Stimulated activated CD8-positive, alpha-beta memory T cell treated with anti-CD3 and anti-CD28 coated beads, Interleukin-7, amount 100 ng/mL, for 1 hour (primary cell): ENCODE measurements at places on chromosomes 2 and 18.

DNA sequence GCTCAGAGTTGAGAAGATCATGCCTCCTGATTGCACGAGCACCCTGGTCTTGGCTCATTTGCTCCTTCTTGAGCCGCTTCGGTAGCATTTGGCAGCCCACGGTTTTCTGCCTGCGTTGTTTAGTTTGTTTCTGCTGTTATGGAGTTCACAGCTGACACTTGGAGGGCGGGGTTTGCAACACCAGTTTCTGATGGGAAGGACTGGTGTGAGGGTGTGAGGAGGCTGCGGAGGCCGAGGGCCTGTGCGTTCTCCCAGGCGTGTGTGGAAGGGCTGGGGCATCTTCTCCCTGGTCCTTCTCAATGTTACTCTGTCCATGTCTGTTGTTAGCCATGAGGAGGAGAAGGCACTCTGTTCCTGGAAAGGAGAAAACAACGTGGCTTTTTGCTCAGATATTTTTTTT is 22.9 kb downstream of the NFATC1 start:
- no peak for DNase-seq

DNA sequence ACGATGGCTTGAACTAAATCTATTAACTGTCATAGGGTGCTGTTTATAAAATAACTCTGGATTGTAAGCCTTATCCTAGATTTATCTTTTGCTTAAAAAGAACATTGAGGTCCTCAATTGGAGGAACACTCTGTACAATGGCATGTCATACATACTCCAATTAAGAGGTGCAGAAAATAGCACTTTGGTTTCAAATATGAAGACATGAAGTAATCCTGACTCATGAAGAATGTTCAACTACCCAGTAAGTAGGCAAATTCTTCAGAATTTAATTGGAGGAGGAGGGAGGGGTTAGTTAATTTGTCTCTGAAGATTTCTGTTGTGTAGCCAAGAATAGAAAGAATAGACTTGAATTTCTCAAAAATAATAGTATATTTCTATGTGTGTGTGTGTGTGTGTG is 36.1 kb downstream of the DCC start:
- no peak for DNase-seq

- DNase-seq, result no peak
Measured at GRCh38 chr2:85952196-85952734, 63.5 kb upstream of the ST3GAL5 start.

DNA sequence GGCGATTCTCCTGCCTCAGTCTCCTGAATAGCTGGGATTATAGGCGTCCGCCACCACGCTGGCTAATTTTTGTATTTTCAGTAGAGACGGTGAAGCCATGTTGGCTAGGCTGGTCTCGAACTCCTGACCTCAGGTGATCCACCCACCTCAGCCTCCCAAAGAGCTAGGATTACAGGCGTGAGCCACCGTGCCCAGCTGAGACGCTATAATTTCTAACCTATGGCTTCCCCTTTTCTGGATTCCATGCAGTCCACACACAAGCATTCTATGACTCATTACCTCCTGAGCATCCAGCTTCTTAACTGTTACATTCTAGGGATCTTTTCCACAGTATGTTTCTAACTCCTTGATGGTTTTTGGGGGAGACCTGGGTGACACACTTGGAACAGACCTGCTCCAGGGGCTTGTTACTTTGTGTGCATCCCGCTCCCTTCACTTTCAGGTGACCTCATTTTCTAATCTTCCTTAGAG is 11.8 kb upstream of the KCMF1 start:
- no peak for DNase-seq
